Effector CD4-positive, alpha-beta T cell (primary cell): ENCODE measurements at places on chromosomes 1 and 21.

DNA sequence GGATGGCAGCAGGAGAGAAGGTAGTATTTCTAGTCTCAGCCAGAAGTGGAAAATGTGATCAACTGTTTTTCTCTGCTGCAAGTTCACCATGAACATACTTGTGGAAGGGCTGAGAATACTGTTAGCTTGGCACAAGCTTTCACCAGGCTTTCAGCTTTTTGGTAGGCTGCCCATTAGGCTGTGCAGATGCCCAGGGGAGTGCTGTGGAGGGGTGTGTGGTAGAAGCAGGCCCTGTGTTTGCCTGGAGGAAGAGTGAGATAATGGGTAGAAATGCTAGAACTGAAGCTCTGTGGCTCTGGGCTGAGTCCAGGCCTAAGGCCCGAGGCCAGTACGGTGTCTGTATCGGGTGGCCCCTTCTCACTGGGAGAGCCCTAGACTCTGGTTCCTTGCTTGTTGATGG lies 9.8 kb downstream of the DNAJC6 start:
- DNase-seq: no peak

DNA sequence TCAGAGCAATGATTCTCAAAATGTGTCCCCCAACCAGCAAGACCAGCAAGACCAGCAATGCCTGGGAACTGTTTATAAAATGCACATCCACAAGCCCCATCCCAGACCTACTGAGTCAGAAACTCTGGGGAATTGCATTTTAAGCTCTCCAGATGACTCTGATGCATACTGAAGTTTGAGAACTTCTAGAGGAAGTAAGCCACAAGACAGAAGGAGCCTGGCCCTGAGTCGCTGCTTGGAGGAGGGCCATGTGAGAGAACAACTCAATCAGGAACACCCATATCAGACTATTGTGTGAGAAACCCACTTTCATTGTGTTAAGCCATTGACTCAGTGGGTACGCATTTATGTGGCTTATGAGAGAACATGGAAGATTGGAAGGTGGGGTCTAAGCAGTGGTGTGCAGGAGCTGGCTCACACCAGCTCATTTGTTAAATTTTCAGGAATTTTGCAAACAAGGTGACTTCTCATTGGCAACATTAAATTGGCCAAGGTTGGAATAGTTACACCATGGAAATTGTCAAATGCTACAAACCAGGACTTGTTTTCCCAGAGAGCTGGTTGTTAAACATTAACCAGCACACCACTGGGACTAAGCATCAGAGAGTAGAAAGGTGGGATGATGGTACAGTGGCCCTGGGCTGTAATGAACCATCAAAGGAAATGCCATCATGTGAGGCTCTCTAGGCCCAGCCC lies 38.9 kb downstream of the ATP1A1 start:
- no peak for DNase-seq

GRCh38 chr1:107132780-107133179 lies 8.1 kb upstream of the NTNG1 start:
- no peak for DNase-seq

DNA sequence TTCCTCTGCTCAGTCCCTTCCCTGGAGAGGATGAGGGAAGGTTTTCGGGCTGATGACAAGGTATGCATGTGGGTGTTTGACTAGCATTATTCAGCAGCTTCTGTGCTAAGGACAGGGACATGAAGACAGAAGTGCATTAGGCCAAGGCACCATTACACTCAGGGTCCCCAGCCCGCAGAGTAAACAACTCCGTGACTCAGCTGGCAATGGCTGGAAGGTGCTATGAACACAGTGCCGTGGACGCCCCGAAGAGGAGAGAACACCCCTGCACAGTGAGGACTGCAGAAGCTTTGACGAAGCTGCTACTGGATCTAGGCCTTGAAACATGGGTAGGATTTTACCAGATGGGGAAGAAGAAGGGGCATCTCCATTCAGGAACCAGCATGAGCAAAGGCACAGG lies 13.7 kb upstream of the EPS8L3 start:
- DNase-seq: no peak

DNA sequence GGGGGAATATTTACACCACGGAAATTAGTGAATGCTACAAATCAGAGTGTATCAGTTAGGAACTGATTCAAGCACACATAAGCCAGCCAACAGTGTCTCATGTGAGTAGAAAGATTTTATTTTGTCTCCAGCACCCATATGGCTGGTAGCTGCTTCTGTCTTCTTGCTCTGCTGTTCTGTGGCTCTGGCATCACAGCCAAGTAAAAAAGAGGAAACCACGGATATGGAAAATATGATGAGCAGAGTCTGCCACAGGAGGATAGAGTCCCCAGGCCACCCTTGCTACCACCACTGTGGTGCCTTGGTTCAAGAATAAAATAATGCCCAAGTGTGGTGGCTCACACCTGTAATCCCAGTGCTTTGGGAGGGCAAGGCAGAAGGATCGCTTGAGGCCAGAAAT lies 53.6 kb upstream of the SPOCD1 start:
- DNase-seq: no peak

DNA sequence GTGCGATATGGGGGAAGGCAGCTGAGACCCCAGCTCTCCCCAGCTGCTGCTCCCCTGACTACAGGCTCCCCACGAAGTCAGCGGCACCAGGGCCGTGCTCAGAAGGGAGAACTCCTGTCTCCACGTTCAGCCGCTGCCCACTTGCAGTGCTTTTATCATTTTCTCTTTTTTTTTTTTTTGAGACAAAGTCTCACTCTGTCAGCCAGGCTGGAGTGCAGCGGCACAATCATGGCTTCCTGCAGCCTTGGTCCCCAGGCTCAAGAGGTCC lies 933 bp upstream of the FTCD start:
- no peak for DNase-seq

DNA sequence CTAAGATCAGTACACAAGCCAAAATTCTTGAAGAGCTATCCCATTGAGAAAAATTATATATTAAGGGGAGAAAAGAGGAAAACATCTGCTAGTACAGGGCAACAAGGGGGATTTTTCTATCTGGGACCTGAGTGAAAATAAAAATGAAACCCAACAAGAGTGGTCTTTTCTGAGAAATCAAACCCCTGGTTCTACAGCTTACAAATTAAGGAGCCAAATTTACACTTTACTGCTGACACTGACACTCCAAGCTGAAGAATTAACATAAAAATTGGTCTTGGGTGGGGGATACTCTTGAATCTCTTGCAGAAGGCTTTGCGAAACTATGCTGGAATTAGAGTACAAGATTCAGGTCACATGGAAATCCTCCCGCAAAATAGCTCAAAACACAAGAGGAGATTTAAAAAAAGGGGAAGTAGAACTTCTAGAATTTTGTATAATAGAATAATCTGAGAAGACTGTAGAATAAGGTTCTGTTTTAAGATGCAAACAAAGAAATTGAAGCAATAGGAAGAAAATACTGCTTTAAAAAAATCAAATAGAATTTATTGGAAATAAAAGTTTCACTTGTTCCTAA lies 32.1 kb upstream of the HSPA13 start:
- no peak for DNase-seq

DNA sequence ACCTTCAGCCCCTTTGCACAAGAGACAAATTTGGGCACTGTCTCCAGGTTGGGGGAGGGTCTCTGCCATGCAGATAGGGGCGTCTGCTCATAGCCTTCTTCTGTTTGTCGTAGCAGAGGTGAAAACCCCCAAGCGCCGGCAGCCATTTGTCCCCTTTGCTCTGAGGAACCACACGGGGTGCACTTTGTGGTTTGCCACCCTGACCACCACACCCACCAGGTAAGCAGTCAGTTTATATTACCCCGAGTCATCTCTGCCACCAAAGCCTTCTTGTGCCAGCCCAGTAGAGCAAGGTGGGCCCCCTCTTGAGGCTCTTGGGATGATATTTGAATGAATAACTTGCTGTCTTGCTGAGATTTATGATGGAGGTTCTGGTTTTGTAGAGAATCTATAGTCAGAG lies 111.8 kb downstream of the VPS13D start:
- DNase-seq: no peak

DNA sequence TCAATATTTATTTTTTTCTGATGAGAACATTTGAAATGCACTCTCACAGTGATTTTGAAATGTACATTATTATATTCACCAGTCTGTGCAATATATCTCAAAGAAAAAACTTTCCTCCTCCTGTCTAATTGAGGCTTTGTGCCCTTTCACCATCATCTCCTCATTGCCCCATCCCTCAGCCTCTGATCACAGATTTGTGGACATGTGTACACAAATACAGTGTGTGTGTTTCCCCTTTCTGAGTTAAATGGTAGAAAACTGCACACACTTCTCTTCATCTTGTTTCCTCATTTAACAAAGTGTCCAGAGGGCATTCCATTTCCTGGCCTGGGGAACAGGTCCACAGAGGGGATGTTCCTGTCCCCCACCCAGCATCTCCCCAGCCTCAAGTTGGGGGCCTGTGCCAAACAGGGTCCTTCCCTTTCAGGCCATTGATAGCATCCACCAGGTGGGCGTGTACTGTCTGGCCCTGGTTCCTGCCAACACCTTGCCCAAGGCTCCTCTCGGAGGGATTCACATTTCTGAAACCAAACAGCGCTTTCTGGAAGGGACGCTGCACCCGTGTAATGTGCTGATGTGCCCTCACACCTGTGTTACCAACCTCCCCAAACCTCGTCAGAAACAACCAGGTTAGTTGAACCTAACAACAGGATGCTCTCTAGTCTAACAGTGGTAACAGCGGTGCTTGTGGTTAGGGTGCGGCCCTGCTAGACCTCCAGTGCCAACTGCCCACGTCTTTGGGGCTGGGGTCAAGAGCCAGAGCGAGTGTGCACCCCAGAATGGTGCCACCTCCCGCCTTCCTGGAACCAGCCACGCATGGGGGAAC lies 54.6 kb downstream of the S100B start:
- DNase-seq: peak; percentile 42

DNA sequence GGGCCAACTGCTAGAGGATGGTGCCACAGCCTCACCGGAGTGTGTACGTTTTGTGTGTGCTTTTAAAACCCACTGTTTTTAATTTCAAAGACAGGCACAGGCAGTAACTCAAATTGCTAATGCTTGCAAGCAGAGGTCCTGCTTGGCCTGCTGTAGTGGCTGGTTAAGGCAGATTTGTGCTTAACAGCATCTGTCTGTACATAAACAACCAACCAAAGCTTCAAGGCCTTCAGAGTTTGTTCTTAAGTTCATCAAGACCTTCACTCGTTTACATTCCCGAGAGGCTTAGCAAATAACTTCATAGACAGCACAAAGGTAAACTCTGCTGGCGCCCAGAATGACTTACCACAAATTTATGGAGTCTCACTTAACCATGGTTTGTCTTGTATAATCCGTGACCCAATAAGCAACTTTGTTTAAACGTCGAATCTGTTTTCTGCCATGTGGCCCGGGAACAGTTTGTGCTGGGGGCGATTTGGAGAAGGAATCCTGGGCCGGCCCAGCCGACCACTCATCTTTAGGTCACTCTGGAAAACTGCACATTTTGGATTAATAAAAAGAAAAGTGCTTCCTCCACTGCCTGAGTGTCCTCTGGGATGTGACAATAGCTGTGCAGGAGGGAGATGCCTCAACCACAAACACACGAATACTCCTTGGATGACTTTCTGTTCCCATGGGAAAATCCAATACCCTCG lies 58.1 kb downstream of the CAPZB start:
- no peak for DNase-seq

DNA sequence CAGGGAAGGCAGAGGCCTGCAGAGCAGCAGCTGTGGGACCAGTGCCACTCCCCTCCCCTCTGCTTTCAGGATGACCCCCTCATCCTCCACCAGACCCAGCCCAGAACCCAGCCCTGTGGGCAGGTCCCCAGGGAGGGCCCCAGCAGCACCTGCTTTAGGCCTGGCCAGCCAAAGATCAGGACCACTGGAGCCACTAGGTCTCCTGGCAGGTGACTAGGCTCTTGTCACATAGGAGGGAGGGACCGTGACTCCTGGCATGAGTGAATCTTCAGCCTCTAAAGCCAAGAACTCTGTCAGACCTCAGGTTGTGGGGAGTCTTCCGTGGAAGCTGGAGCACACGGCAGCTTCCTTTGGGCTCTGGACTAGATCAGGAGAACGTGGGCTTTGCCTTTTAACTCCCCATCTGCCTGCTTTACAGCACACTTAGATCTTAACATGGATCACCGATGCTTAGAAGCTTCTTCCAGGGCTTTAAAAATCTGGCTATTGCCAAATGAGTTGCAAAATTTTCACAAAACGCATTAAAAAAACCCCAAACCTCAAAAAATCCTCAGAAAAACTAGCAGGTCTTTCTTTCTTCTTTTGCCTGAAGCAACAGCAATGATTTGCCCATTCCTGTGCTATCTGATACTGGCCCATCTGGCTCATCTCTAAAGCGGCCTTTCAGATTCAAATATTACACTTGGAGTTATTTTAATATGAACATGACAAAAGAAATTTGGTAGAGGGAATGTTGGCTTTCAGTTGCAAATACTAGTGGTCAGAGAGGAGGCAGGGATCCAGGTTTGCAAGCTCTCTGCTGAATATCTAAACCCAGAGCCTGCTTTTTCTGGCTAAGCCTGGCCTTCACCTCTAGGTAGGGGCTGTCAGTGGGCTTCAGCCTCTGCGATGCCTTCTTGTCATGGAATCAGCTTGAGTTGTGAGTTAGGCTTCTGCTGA lies 235.2 kb downstream of the SDCCAG8 start:
- DNase-seq: no peak

GRCh38 chr1:29186252-29186651 lies 4.6 kb upstream of the SRSF4 start:
- DNase-seq: no peak

GRCh38 chr21:45508607-45509565 lies 33.4 kb downstream of the SLC19A1 start:
- no peak for DNase-seq

GRCh38 chr1:59236721-59237545 lies 60.0 kb upstream of the FGGY start:
- no peak for DNase-seq

- DNase-seq: peak; percentile 51
Observed at GRCh38 chr1:7902478-7903085, 38.1 kb downstream of the TNFRSF9 start.

DNA sequence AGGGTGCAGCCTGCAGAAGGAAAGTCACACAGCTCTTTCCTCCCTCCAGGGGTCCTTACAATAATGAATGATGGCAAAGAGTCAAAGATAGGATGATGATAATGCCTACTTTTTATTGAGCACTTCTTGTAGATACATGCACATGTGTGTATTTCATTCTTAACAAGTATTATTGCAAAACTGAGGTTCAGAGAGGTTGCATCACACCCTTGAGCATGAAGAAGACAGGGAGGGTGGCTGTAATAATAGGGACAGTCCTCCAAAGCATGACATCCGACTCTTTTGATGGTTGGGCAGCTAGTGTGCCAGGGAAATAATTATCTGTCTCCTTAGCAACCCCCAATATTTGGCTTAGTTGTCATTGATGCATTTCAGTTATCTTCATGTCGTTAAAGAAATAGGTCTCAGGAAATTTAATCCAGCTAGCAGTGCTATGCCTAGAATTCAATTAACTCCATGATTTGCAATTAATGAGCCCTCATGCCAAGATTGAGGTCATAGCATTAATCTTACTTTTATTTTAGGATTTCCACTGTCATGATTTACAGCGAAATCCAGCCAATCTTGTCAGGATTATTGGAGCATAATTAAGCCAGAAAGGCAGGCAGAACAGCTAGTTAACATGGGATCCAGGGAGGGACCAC lies 35.0 kb downstream of the DNAJC6 start:
- DNase-seq: no peak
